HEK293T (cell line): ENCODE measurements at places on chromosomes 1 and 21.
A peak's percentile ranks its signal among the peaks of the same experiment; 100 is the strongest.

GRCh38 chr1:234627009-234627950 lies 17.3 kb upstream of the IRF2BP2 start:
- DNase-seq: no peak

DNA sequence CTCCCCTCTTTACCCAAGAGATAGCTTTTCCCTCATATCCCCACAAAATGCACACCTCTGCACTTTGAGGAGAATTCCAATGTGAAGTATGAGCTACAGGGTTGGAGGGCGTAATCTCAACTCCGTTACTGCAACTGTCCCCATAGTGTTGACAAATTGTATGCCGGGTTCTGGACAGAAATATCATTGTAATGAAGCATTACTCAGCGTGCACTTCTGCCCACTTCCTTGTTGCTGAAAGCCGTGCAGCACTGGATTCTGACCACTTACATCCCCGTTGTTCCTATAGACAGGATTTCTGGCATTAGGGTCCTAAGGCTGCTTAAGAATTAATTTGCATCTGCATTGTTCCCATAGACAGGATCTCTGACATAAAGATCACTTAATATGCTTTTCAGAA lies 205.6 kb downstream of the RHOU start:
- no peak for DNase-seq

GRCh38 chr21:14773777-14774345 lies 227.7 kb upstream of the SAMSN1 start:
- peak; percentile 39 for DNase-seq

GRCh38 chr1:46667782-46668760 lies at the start of gene ATPAF1:
Gene ATPAF1, minus strand, starts transcription at chr1:46668364. Its CDS starts 42 bp downstream, at chr1:46668322.
- peak; percentile 89 for DNase-seq

GRCh38 chr1:67137307-67137753 lies 2.6 kb upstream of the C1orf141 start:
- DNase-seq: no peak

DNA sequence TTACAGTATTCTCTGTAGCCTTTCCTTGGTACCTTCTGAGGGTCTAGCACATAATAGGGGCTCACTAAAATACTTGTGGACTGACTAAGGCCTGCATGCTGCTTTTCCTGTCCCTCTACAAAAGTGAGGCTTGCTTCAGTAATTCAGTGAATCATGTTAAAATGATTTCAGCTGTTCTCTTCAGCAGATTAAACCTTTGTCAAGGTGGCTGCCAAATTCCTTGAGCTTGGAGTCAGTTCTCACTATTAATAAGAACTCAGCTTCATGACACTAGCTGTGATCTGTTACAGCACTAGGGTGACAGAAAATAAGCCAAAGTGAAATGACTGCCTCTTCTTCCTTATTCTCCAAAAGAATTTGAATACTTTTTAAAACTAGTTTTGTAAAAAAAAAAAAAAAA lies 128.8 kb downstream of the KCNN3 start:
- no peak for DNase-seq

DNA sequence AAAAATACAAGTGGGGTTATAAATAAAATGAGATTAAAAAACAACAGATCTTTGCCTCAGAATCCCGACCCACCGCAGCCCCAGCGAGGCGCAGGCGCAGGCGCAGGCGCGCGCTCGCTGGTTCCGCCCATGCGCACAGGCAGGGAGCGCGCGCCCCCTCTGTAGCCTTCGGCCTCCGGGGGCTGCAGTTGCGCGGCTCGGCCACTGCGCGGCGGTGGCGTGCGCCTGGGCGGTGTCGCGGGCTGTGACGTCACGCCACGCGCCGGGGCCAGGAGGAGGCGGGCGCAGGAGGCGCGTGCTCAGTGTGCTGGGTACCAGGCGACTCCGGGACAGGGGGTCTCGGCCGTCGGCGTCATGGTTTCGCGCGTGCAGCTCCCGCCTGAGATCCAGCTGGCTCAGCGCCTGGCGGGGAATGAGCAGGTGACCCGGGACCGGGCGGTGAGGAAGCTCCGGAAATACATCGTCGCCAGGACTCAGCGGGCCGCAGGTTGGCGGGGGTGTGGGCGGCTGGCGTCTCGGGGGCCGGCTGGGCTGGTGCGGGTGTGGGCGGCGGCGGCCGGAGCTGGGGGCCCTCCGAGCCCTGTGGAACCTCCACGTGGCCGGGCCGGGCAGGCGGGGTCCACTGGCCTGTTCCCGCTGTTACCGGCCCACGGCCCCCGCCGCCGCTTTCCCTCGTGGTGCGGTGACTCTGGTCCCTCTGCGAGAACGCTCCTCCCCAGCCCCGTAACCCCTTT lies at the start of gene RRP1:
RRP1 (plus strand) TSS at position 302 of the 734 bp plus-strand sequence; CDS start at position 355, 53 bp downstream.
- DNase-seq: peak; percentile 100

GRCh38 chr1:21184276-21184675 lies 7.6 kb upstream of the EIF4G3 start:
- DNase-seq: no peak

- no peak for DNase-seq
Observed at GRCh38 chr1:14440731-14441130, 157.8 kb upstream of the KAZN start.

- DNase-seq: no peak
Observed at GRCh38 chr1:30907481-30908315, 860 bp downstream of the SDC3 start.

DNA sequence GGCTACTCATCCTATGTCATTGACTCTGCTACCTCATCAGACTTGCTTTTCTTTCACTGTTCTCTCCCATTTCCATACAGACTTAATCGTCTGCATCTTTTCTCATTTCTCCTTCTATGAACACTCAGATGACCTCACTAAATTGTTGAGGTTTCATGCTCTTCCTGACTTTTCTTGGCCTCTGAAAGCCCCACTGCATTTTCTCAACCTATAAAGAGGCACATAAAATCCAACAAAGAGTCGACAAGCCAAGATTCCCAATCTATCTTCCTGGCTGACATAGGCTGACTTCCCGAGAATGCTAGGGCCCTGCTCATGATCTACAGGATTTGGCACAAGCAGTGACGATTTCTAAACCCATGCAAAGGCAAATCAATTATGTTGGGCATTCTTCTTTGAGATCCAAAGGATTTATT lies 280.8 kb upstream of the DPYD start:
- DNase-seq: no peak

DNA sequence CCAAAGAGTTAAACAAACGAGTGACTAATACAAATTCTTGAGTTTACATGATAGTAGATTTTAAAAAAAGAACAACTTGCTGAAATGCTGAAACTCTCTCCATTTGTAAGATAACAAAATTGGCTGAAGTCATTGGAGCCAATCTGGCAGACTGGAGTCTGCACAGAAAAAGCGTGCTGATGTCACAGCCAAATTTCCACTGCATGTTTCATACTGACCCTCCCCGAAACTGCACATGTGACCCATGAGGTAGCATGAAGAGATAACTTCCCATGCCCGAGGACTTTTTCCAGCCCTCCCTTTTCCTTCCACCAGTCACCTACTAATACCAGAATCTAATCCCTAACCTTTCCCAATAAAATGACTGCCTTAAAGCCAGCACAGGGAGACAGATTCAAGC lies 1.2 kb upstream of the LELP1 start:
- no peak for DNase-seq

- no peak for DNase-seq
Observed at GRCh38 chr1:244271004-244271403, 180.7 kb downstream of the ADSS2 start.

DNA sequence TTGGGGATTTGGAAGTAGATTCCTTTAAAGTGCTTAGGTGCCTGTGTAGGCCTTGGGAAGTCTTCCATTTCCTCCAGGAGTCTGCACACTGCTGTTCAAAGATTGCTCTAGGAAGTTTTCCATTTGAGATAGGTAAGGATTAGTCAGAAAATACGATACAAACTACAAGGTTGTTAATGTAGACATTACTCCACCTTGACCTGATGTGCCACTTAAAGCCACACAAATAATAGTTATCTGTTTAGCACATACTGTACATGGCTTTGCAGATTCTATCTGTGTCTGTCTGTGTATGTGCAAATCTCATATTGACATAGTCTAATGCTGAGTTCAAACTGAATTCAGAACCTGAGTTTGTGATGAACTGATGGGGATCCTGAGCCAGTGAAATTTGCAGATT lies 118.4 kb downstream of the RHOU start:
- no peak for DNase-seq

- DNase-seq: peak; percentile 93
Observed at GRCh38 chr1:1019122-1019999, 559 bp upstream of the AGRN start.

DNA sequence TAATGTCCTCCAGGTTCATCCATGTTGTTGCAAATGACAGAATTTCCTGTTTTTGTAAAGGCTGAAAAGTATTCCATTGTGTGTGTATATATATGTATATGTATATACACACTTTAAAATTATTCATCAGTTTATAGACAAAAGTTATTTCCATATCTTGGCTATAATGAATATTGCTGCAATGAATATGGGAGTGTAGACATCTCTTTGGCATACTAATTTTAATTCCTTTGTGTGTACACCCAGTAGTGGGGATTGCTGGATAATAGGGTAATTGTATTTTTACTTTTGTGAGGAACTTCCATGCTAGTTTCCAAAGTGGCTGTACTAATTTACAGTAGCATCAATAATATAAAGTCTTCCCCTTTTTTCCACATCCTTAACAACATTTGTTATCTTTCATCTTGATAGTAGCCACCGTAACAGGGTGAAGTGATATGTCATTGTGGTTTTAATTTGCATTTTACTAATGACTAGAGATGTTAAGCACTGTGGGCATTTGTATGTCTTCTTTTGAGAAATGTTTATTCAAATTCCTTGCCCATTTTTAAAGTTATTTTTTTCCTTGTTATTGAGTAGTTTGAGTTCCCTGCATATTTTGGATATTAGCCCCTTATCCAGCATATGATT lies 243.0 kb downstream of the PDE4B start:
- no peak for DNase-seq
